ENCODE measurements at places on chromosomes 3 and 15. TPM values are rescaled to one million over a fixed set of nuclear protein-coding genes. Genes with fewer than 3 reads are reported as not detected.

The CKMT1A gene
- 0.36 TPM for total RNA-seq

- DNase-seq = peak; percentile 79
Observed at GRCh38 chr3:71681224-71681668, 44.0 kb downstream of the EIF4E3 start.

DNA sequence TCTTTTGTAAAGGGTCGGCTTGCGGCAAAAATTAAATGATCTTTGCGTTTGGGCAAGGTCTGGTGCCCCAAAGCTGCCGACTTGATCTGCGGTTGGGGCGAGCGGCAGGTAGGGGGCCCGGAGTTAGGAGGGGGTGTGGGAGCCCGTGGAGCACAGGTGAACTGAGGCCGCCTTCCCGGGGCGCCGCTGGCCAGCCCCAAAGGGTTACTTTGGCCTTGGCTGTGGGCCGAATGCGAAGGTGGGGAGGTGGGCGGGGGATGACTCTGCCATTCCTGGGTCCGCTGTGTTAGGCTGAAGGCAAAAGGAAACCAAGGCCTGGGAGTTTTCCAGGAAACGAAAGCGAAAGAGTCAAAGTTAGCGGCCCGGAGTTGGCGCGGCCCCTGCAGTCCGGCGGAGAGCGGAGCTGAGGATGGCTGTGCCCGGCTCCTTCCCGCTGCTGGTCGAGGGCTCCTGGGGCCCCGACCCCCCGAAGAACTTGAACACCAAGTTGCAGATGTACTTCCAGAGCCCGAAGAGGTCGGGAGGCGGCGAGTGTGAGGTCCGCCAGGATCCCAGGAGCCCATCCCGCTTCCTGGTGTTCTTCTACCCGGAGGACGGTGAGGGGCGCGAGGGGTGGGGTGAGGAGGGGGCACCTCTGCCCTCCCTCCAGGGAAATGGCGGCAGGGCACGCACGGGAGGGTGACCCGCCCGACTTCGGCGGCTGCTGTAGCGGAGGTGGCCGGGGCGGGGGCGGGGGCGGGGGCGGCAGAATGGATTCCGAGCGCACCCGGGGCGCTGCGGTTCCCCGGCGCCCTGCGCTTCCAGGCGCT is at the start of gene PARP14:
Gene PARP14, plus strand, starts transcription at position 365 of the 809 bp plus-strand sequence. Its CDS starts 45 bp downstream, at position 410.
- peak; percentile 84 for DNase-seq

GRCh38 chr15:98866511-98866910 is 141.1 kb downstream of the PGPEP1L start:
- DNase-seq = no peak

The A4GNT gene
- total RNA-seq = not detected

- no peak for DNase-seq
Observed at GRCh38 chr3:141410408-141410807, 42.1 kb downstream of the ZBTB38 start.

- DNase-seq = no peak
Observed at GRCh38 chr3:88059380-88060170, 520 bp downstream of the ZNF654 start.

The ZIC1 gene
- 3.8 TPM for total RNA-seq

The STX19 gene
- 0.31 TPM for total RNA-seq

DNA sequence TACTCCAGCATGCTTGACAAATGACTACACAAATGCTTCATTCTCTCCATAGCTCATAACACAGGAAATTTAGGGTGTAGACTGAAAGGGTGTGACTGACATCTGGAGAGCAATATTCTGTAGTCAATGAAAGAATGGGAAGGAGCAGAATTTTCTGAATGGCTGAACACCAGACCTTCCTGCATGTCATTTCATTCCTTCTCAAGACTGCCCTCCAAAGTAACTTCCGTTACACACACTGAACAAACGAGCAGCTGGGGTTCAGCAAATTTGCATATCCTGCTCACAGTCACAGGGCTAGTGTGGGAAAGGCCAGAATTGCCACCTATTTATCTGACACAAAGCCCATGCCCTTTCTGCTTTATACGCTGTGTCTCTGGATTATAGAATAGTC is 325.0 kb upstream of the CFAP20DC start:
- DNase-seq = no peak

GRCh38 chr3:8095724-8096123 is 405.9 kb upstream of the LMCD1 start:
- no peak for DNase-seq

The ITGA11 gene
- total RNA-seq = 10.3 TPM

DNA sequence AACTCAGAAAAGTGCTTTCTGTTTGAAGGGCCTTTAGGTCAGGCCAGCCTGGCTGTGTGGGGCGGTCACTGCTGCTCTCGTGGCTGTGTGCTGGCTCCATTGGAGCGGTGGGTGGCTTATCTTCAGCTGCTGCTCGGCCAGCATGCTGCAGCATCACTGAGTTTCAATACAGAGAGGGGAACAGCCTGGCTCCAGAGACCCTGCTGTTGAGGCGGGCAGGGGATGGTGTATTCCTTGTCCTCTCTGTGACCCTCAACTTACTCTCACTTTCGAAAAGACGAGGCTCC is 248.5 kb upstream of the ONECUT1 start:
- DNase-seq = no peak

DNA sequence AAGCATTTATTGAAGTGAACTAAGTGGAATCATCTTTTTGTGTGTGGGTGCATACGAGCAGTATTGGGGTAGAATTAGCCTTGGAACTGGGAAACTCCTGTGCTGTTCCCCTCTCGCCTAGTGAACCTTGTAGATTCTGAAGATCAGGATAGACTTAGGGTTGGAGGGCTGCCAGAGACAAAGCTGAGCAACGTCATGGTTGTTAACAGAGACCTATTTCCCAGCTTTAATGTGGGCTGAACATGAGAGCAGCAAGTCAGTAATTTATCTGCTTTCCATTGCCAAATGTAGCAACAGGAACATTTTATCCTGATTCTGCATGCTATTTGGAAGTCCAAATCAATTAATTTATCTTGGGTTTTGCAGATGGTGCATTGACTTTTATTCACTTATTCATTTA is 246.6 kb downstream of the IL20RB start:
- DNase-seq = no peak

The MRPL46 gene
- total RNA-seq = 17.6 TPM

DNA sequence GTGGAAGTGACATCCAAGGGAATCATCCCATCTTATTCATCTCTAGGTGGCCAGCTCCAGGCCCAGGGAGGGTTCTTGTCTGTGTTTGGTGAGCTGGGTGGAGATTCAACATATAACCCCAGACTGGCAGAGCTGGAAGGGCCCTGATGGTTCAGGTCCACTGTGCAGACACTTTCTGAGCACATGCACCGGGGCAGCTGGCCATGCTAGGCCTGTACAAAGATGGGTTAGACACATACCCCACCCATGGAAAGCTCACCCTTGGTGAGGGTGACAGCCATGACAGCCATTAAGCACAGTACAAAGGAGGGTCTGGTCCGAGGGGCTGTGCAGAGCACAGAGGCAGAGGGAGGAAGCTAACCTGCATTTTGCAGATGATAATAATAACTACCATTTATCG is 100.4 kb downstream of the CORO2B start:
- no peak for DNase-seq

The PTPRG gene
- 67.7 TPM for total RNA-seq

DNA sequence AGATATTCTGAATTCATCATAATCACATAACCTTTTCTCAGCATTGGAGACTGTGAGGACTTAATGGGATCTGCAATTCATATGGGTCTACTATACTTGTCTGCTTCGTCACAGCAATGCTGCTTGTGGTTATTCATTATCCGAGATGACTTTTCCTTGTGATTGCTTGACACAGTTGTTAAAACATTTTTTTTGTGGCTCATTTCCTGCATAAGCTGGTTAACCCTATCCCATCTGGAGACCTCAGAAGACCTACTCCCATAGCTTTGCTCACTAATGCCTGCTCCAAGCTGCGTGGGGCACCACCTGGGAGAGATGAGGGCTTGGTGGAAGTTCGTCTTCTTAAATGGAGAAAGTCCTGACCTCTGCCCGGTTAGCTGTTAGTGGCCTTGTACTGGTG is 360.8 kb downstream of the CHST2 start:
- DNase-seq = no peak

DNA sequence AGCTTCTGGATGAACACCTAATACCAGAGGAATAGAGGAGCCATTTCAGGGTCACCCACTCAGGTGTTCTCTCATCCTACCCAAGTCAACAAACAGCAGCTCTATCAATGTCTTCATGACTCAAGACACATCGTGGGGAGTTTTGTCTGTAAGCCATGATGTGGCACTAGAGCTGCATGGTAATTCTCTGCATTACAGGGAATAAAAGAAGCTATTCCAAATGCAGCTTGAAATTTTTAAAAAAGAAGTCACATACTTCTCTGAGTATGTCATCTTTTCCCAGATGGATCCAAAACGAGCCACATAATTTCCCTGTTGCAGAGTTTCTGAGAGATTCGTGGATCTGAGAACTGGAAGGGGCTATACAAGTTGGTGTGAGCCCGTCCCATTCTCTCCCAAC is 6.1 kb upstream of the THSD4 start:
- DNase-seq = no peak

DNA sequence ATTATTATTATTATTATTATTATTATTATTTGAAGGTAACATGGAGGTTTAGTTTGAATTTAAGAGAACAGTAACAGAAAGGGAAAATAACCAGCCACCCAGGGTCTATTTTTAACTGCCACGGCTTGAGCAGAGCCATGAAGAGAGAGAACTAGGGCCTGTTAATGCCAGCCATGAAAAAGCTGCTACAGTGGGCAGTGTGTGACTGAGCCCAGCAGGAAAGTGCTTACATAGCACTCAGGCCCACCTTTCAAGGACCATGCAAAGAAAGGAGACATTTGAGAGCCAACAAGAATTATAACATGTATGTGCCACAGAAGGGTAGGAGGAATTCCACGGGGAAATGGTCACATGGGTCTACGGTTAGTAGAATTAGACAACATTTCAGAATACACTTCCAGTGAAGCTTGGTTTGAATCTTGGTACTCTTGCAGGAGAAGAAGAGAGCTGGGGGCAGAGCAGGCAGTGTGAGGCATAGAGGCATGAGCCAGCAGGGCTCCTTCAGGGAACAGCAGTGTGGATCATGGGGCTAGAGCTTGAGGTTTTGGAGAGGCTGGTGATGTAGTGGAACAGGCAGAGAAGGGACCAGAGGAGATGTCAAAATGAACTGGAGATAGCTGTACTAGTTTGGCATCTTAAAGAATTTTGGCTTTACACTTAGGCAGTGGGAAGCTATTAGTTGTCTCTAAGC is 140.7 kb downstream of the CMSS1 start:
- no peak for DNase-seq

- no peak for DNase-seq
Observed at GRCh38 chr3:101825904-101826445, 23.3 kb upstream of the NFKBIZ start.

GRCh38 chr3:11522953-11523571 is 120.7 kb downstream of the VGLL4 start:
- DNase-seq = peak; percentile 28

DNA sequence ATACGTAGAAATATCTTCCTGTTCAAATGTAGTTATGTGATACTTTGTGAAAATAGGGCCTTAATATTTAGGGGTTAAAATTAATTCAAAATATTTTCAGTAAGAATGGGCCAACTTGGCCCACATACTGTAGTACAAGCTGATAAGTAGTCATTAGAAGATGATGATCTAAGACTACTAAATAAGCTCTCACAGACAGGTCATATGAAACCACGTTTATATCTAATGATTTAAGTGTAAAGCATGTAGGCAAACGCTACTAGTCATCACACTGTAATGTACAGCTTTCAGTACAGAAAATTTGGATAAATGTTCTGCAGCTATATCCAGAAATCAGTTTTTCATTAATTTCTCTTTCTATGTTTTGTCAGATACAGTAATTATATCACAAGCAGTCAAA is 228.6 kb downstream of the UBE2E2 start:
- no peak for DNase-seq

DNA sequence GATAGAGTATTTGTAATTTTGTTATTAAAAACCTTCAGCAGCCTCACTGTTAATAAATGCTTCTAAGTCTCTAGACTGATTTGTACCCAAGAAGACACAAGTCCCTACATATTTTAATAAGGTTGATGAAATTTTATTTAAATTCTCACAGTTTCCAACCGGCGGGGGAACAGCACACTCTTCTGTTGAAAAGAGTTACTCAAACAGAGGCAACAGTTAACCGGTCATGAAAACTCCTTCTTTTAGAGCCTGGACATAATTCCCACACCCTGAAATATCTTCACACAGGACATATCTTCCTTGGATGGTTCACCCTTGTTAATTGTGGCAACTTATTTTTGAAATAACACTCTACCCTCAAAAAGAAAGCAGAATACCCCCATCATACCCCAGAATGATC is 278.8 kb downstream of the FOXP1 start:
- no peak for DNase-seq

GRCh38 chr3:196994056-196994455 is 25.4 kb upstream of the PIGZ start:
- peak; percentile 38 for DNase-seq

- DNase-seq = no peak
Observed at GRCh38 chr3:131224886-131225550, 156.6 kb upstream of the NUDT16 start.

The PLA2G4E gene
- not detected for total RNA-seq

The ACTC1 gene
- 0.94 TPM for total RNA-seq

The GADL1 gene
- 0.27 TPM for total RNA-seq

GRCh38 chr3:58839187-58839586 is 172.6 kb upstream of the FAM3D start:
- no peak for DNase-seq

DNA sequence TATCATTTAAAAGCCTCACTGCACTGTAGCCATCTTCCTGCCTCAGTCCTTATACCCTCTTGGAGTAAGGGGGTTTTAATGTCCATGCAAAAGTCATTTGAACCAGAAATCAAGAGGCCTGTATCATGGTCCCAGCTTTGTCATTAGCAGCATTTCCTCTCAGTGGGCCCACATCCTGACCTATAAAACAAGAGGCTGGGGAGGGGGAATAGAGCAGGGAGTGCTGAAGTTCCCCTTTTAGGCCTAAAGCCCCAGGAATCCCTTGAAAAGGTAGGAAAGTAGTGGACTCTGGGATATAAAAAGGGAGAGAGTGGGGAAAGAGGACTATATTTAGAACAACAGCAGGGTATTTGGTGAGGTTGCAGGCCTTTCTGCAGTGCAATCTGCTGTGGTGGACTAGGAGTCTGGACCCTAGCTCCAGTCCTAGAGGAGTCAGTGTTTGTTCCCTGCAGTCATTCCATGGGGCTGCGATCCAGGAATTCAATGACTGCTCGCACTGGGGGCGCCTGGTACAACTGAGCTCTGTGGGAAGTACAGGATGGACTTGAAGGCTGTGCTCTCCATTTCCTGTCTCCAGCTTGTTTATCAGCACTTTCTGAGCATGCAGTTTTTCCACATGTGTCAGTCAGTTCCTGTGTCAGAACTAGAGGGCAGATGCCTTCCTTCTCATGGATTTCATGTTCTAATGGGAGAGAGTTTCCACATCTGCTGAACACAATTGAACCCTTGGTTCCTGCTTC is 46.8 kb downstream of the PDHB start:
- no peak for DNase-seq

GRCh38 chr3:178707311-178708031 is 171.2 kb downstream of the KCNMB2 start:
- DNase-seq = no peak

The TF gene
- 40.6 TPM for total RNA-seq

DNA sequence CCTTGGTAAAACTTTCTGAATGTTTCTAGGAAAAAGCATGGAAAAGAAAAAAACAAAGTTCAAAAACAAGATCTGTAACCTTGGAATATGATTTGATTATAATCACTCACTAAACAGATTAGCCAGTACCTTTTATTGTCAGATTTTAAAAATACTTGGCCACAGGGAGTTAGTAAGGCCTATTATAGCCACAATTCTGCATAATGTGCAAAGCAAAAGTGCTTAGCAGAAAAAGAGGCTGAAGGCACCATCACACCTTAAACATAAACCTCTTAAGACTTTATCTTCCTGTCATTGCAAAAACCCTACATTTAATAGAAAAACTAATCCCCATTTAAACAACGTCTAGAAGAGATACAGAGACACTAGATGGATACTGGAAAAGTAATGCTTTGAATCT is 41.8 kb downstream of the CHSY1 start:
- DNase-seq = no peak

Data from sciatic nerve (tissue), 2 donors.